ENCODE measurements at places on chromosomes 4 and X.
A peak's percentile ranks its signal among the peaks of the same experiment; 100 is the strongest.

- DNase-seq, result no peak
Observed at GRCh38 chr4:79563219-79563618, 155.2 kb upstream of the GK2 start.

GRCh38 chr4:6123116-6123515, 77.2 kb downstream of the JAKMIP1 start:
- no peak for DNase-seq

- DNase-seq, result no peak
Observed at GRCh38 chrX:55005256-55005655, 5.1 kb downstream of the APEX2 start.

DNA sequence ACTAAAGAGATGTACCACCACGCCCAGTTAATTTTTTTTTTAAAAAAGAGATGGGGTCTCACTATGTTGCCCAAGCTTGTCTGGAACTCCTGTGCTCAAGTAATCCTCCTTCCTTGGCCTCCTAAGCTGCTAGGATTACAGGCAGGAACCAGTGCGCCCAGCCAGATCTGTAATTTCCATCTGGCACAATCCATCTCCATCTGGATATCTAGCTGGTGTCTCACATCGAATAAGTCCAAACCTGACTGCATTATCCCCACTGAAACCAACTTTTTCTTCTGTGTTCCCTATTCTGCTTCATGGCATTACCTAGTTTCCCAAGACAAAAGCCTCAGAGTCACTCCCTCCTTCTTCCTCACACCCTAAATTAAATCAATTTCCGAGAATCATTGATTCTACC, 125.8 kb upstream of the TEX13C start:
- no peak for DNase-seq

DNA sequence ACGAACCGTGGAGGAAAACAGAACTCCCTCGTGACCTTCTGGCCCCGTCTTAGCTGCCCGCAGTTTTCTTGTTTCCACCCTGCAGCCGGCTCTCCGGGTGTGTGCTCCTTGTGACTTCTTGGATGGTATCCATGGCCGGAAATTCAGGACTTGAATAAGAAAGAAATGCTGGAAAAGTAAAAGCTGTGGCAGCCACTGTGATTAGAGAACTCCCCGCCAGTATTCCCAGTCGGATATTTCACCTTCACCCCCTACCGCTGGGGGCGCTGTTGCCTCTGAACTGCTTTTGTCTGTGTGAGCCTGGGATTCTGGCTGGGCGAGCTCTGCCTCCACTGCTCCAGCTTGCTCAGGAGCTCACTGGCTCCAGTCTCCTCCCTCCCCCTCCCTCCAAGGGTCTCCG, 41.5 kb upstream of the CYP4V2 start:
- peak; percentile 57 for DNase-seq

GRCh38 chr4:27759611-27760575, 899.3 kb downstream of the STIM2 start:
- no peak for DNase-seq

DNA sequence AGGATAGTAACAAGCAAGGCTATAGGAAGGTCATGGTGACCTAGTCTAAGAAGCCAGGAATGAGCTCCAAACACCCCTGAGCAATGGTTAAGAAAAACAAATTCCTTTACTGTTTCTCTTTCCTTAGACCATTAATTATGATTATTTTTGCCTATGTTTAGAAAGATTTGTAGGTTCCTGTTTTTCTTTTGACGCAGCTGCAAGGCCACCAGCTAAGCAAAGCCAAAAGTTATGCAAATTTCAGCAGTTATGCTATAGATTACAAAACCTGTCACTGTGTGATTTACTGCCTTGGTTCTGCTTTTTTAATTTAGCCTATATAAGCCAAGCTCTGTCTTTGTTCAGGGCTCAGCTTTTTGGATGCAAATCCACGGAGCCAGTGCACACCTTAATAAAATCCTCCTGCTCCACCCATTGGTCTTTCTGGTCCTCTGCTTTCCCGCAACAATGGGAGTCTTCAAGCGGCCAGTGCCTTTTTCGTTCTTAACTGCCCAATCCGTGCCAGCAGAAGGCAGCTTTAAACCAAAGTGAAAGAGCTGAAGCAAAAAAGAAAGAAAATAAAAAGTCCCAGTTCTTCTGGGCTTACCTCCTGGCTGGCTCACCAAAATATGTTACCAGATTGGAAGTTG, 1.4 kb upstream of the CEP135 start:
- DNase-seq, result peak; percentile 35

GRCh38 chr4:48173056-48173991, 39.3 kb upstream of the TXK start:
- DNase-seq, result peak; percentile 69

- no peak for DNase-seq
Observed at GRCh38 chr4:47990145-47990544, 26.3 kb downstream of the CNGA1 start.

- peak; percentile 1 for DNase-seq
Observed at GRCh38 chr4:156718226-156718625, 253.4 kb downstream of the PDGFC start.

DNA sequence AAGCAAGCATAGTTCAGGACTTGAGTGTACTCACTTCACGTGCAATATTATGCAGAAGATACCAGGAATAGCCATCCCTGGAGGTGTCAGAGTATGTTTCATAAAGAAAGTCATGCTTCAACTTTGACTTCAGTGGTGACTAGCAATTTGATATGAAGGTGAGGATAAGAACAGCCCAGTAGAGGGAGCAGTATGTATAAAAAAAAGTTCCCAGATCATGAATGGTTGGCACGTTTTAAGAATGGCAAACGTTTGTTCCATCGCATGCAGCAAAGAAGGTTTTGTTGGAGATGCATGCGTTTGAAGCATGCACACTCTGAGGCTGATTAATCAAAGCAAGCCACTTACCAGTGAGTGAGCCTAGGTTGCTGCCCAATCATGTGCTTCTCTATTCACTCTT, 33.5 kb upstream of the SLITRK4 start:
- peak; percentile 28 for DNase-seq

GRCh38 chr4:165560941-165561340, 182.1 kb downstream of the CPE start:
- DNase-seq, result no peak

DNA sequence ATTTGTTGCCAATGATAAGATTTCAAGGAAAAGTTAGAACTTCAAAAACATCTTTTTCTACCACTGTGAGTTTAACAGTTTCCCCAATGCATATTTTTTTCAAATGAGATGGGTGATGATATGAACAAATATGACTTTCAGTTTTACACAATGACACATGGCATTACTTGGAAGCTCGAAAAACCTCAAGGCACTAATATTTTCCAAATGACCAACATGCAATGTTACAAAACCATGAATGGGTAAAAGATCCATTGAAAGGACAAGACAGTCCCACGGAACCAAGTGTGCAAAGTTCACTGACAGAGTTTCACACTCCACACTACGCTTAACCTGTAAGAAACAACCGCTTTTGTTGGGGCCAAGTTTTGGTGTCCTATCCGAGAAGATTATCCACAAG, 84.5 kb downstream of the CD99L2 start:
- DNase-seq, result peak; percentile 52

Data from GM23248 (cell line).